Large intestine (tissue), 12 donors: ENCODE measurements at places on chromosomes 11 and 22. TPM values are rescaled to one million over a fixed set of nuclear protein-coding genes. Genes with fewer than 3 reads are reported as not detected.

- DNase-seq = no peak
Observed at GRCh38 chr22:39725351-39726035, 154.9 kb downstream of the CACNA1I start.

DNA sequence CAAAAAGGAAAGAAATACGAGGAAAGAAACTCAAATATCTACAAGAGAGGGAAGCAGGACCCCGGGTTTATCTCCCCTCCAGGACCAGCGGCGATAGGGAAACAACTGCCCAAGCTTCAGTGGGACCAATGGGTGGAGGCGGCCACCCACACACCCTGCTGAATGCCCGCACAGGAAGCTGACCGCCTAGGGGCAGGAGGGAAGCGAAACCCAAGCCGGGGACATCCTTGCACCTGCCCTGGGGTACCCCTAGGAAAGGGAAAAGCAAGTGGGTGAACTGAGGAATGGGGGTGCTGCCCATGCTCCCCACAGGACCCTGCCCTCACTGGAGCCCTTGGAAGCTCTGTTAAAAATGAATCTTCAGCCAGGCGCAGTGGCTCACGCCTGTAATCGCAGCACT is 27.6 kb upstream of the HMOX1 start:
- no peak for DNase-seq

Gene CEP126
- polyA plus RNA-seq = 5.9 TPM

Gene OR51G2
- polyA plus RNA-seq = not detected

Gene JAML
- polyA plus RNA-seq = 35.2 TPM

Gene OR52I2
- polyA plus RNA-seq = 0.03 TPM

- DNase-seq = no peak
Observed at GRCh38 chr22:47435204-47435487, 672.7 kb downstream of the TBC1D22A start.

- no peak for DNase-seq
Observed at GRCh38 chr11:33651990-33652389, 48.6 kb downstream of the C11orf91 start.

DNA sequence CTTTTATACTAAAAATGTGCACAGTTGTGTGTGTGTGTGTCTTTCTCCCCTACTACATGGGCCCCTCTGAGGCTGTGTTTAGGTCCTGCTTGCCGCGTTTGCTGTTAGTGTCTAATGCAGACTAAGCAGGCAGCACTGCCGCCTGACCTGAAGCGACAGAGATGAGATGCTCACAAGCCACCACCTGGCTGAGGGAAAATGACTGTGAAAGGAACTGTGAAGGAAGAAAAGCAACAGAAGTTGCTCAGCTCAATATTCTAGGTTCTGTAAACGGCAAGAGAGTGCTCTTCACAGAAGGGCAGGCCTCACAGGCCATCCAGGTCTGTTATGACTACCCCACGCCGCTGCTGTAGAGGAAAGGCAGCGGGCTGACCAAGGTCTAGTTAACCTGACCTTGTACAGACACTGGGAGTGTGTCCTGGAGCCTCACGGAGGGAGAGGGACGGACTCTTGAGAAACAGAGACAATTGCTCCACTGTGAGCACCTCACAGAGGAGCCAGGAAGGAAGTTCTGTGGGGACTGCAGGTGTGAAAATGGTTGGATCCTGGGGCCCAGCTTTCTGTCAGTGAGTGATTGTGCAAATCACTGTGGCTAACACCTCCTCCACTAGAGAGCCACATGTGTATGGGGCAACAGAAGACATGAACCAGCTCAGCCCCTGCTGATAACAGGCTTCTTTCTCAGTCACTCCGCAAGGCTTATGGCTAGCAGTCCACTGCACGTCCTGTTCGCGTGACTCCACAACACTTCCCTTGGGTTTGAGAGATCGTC is 31.3 kb upstream of the YPEL1 start:
- no peak for DNase-seq

Gene OR2AT4
- polyA plus RNA-seq = 3.2 TPM

DNA sequence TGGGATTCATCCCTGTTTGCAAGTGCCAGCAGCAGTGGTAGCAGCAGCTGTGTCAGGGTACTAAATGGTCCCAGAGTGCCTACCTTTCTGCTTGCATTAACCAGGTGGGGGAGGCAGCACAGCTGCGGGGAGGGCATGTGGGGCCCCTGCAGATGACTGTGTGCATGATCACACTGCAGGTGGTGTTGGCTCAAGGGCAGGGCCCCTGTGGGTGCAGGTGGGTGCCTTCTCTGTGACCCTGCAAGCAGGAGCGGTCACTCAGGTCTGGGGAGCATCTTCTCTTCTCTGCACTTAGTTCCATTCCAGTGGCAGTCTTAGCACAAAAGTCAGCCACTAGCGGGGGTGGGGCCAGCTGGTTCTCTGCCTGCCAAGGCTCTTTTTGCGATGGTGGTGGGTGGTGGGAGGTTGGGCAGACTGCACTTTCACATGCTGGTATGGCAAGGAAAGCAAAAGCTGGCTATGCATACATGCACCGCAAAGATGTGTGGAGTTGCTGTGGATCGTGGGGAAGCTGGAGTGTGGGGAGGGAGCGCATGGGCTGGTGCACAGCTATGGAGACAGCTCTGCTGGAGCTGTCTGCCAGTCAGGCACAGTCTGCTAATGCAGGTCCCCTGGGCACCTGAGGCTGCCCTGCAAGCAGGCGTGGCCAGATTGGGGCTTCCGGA is 157.1 kb downstream of the DYNC2H1 start:
- DNase-seq = no peak

Gene SMIM35
- polyA plus RNA-seq = 0.46 TPM

- DNase-seq = no peak
Observed at GRCh38 chr11:111059726-111060125, 185.8 kb upstream of the POU2AF2 start.

Gene TCN1
- polyA plus RNA-seq = 0.37 TPM

DNA sequence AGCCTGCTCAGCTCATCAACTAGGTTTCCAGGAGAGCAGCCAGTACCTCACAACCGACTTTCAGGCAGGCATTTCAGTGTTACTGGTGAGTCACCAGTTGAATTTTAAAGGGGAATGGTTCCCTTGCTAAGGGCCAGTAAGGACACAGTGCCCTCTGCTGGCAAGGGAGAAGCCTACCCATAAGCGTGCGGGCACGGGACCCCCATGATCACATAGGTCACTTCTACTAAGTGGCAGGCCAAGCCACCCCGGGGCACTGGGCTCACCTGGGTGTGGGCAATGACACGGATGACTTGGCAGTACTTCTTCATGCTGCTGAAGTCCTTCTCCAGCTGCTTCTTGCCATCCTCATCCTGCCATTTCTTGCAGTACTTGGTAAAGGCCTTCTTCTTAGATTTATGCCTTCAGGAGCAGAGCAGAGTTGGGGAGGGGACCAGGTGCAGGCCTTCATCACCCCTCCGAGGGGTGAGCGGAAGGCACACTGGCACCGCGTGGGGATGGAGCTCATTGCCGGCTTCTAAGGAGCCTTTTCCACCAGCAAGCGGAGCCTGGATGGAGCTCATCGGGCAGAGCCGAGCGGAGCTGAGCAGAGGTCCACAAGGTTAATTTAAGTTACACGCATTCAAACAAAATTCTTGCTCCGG is 2.9 kb downstream of the RPL3 start:
- peak; percentile 78 for DNase-seq

Gene INPP5J
- 15.1 TPM for polyA plus RNA-seq

DNA sequence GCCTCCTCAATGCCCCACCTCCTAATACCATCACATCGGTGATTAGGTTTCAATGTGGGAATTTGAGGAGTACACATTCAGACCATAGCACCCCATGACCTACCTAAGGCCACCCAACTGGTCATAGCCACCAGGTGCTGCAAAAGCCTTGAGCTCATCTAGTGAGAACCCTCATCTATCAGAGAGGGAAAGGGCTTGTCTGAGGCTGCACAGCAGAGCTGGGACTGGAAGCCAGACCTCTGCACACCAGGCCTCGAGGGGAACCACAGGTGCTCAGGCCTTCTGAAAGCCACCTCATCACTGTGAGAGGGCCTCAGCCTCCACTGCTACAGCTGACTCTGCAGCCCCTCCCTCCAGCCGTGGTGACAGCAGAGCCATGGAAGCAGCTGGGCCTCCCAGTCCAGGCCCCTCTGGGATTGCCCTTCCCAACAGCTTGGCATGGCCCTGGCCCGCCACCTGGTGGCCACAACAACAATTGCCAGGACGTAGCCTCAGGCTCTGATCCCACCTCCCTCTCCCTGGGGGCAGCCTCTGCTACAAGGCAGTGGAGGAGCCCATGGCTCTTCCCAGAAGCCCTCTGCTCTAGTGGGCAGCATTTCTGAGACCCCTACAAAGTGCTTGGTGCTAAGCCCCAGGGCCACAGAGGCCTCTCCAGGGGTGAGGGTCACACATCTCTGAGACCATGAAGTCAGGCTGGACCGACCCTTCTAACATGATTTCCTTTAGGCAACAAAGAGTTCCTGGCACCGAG is 41.0 kb upstream of the PRDM11 start:
- peak; percentile 88 for DNase-seq

GRCh38 chr11:134464196-134464595 is 52.2 kb upstream of the B3GAT1 start:
- no peak for DNase-seq

GRCh38 chr11:33690290-33691065 is 10.1 kb downstream of the C11orf91 start:
- no peak for DNase-seq

GRCh38 chr11:64844330-64845128 is at the start of gene CDC42BPG:
Gene CDC42BPG (minus strand): TSS chr11:64844653. CDS start chr11:64844569, 84 bp downstream.
- peak; percentile 92 for DNase-seq

Gene DGCR6
- polyA plus RNA-seq = 5.9 TPM
